ENCODE measurements at places on chromosomes 13 and 19.

DNA sequence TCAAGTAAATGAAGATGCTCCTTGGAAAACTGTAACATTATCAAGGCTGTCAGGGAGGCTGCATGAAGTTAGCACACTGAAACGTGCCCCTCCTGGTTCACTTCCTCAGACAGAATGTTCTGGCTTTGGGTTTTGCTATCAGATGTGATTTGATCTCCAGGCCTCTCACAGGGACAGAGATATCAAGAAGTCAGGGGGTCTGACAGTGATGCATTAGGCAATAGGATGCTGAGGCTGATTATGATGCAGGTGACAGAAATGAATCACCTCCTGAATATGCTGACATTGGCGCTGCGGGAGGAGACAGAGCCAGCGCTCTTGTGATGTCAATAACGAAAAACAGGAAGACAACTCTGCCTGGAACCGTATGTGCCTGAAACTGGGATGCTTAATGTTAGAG lies 278.5 kb downstream of the DCT start:
- DNase-seq = no peak

DNA sequence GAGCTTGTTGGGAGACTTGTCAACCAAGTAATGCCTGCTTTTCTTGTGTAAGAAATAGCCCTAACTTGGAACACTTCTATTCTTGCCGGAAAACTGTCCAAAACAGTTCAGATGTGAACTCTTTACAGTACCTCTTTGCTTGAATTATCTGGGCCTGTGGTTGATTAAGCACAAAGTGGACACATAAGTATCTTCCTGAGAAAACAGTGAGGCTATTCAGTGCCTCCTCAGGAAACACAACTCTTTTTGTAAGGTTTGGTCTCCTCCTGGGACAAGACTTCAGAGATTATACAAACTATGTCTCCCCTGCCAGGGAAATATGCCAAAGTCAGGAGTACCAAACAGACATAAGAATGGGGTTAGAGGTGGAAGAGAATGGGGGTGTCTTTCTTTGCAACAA lies 127.7 kb downstream of the LACC1 start:
- DNase-seq = no peak

DNA sequence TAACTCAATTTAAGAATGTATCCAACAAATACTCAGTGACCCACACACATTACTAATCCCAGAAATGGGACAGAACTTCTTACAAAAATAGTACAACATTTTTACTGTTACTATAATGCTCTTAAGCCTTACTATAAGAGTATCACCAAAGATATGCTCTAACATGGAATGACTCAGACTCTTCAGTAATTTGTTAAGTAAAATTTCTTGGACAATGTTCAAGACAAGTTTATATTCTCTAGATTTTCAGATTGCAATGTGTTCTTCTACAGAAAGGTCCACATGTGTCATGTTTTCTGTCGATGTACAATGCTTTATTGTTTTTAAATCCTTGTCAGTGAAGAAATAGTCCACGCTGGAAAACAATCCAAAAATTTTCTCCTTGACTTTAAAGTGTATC lies 66.3 kb upstream of the RFXAP start:
- no peak for DNase-seq

DNA sequence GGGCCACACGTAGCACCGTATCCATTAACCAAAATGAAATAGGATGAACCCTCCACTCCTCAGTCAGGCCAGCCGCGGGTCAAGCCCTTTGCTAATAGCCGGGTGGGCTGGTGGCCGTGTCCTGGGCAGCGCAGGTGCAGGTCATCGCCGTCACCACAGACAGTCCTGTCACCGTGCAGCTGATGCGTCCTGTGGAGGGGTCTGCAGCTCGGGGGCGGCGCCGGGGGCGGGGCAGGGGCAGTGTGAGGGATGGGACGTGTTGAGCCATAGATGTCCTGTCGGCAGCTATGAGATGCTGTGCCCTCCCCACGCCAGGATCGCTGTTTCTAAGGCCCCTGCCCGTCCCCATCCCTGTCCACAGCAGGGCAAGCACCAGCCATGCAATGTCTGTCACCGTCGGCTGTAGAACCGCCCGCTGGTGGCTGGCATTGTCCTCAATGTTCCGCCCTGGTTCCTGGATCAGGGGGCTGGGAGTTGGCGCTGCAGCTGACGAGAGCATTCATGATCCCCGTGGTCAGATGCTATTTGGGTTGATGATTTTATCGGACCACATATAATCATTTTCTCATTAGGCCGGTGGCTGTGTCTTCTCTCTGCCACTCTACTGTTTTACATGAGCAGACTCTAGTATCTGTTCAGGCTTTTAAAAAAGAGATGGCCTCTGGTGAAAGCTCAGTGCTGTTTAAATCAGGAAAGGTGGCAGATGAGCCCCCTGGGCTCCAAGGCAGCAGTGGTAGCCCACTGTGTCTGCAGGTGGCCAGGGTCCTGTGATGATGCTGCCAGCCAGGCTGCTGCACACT lies 126.1 kb downstream of the KDM4B start:
- DNase-seq = no peak

GRCh38 chr13:67515895-67516294 lies 285.8 kb upstream of the PCDH9 start:
- DNase-seq = no peak

DNA sequence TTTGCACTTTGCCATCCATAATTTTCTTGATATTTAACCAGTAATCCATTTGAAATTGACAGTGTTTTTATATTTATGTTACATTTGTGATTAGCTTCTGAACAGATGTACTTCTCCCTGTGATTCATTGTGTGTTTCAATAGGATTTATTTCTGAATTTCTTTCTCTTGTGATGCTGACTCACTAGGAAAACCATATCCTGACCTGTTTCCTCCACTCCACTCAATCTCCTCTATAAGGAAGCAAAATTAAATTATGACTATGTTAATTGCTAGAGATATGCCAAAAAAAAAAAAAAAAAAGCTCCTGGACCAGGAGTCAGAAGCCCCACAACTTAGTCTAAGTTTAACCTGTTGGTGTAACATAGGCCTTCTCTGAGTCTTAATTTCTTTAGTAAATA lies 614.6 kb upstream of the SPRY2 start:
- DNase-seq = no peak

DNA sequence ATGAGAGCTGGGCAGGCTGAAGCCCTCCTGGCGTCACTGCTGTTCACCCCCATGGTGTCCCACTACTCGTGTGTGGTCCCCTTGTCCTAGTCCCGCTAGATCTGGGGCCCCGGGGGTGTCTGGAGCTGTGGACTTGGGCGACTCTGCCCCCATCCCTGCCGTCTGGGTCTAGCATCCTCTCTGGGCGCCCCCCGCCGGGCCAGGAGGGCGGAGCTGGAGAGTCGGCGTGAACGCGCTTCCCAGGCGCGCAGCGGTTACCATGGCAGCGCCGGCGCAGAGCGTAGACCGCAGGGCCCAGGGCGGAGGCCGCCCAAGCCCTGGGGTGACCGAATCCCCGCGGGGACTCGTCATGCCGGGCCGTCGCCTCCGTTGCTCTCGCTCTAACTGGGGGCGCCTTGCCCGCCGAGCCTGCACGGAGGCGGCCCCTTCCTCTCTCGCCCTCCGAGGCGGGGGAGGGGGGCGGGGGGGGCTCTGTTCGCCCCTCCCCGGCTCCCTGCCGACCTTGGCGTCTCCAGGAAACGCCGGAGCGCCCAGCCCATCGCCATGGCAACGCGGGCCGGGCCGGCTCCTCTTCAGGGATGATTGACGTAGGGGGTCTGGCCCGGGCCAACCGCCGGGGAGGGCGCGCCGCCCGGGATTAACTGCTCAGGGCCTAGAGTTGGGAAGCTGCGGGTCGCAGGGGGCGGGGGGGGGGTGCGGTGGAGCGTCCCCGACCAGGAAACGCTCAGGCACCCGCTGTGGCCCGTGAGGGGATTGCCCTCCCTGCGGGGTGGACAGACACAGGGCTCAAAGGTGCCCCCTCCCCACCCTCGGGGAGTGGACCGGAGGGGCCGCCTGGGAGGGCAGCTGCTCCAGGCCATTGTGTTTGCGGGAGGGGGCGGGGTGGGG lies 8.9 kb downstream of the ISYNA1 start:
- DNase-seq = peak; percentile 80

- DNase-seq = no peak
These were observed 655 bp upstream of the S1PR5 start for GRCh38 chr19:10517760-10518443.

DNA sequence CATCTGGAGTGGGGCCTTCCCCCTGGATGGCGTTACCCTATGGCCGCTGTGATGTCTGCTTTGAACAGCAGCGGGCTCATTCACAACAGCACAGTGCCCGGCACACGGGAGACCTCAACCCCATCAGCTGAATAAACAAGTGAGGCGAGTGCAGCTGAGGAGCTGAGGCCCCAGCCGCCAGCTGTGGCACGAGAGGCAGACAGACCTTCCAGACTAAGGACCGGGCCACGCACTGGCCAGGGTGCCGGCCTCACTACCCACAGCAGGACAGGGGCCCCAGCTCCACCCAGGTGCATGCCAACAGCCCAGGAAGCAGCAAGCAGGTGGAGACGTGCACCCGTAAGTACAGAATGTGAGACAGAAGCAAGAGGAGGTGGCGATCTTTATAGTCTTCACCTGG lies 39.6 kb downstream of the STK24 start:
- DNase-seq = no peak

DNA sequence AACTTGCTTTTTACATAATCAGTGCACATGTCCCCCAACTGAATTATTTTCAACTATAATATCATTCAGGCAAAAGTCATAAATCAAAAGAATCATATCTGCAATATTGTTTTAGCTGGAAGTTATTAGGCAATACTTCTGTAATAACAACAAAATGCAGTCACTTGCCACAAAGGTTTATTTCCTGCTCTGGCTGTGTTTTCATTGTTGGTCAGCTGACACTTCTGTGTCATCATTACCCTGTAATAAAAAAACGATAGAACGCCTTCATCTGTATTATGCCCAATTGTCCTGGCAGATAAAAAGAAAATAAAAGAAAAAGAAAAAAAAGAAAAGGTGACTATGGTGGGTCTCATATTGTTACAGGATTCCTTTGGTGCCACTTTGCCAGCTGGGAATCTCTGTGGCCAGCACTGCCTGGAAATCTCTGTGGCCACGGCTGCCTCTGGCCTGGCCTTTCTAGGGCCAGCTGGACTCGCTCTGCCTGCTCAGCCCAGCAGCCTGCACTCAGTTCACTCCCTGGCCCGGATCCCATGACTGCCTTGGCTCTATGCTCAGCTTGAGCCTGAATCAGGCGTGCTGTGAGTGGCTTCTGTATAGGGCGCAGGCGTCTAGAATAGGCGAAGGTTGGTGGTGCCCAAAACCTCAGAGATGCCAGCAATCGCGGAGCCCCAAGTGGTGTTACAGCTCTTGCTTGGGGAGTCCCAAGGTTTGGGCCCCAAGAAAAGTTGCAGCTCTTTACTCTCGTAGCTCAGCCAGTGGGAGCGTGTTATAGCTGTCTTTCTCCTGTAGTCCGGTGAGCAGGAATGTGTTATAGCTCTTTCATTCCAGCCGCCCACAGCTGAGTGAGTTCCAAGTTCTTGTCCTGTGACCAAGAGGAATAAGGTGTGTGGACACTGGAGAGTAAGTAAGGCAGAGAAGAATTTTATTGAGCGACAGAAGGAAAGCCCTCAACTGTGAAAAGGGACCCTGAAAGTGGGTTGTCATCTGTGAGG lies 1227.1 kb downstream of the SLITRK1 start:
- no peak for DNase-seq

GRCh38 chr13:22009500-22009899 lies 338.6 kb downstream of the FGF9 start:
- DNase-seq = no peak

DNA sequence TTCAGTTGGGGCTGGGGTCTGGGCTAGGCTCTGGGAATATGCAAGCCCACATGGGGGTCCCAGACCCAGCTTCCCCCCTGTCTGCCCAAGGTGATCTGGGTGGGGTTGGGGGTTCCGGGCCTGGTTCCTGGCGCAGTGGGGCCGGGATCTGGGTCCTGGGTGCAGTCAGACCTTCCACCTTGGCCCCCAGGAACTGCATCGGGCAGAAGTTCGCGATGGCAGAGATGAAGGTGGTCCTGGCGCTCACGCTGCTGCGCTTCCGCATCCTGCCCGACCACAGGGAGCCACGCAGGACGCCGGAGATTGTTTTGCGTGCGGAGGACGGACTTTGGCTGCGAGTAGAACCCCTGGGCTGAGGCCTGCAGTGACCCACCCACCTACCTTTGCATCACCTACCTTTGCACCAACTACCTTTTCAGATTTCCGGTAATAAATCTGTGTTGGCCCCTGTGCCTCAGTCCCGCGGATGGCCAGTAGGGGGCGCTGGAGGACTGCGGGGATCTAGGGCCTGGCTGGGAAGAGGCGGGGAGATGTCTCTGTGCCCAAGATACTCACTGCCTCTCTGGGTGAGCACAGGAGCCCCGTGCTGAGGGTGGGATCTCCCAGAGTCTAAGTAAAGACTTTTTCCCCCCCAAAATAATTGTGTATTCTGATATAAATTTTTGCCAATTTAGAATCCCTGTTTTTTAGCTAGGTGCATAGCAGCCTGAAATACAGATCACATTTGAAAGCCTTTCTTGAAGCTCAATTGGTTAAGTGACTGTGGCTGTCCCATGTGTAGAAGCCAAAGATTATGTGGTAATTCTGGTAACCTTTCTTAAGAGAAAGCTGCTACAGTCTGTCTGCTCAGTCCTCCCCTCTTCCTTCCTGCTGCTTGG lies 11.5 kb upstream of the CYP4F3 start:
- peak; percentile 79 for DNase-seq

GRCh38 chr19:29089315-29089870 lies 123.6 kb downstream of the UQCRFS1 start:
- DNase-seq = no peak

- no peak for DNase-seq
These were observed 27.7 kb upstream of the NFIC start for GRCh38 chr19:3338541-3339181.

Measured in stimulated activated CD8-positive, alpha-beta memory T cell treated with anti-CD3 and anti-CD28 coated beads, Interleukin-2, amount 100 ng/mL, for 48 hours (primary cell).